ENCODE measurements at places on chromosomes 7 and 10. TPM values are rescaled to one million over a fixed set of nuclear protein-coding genes. Genes with fewer than 3 reads are reported as not detected.

The EMX2 gene
- total RNA-seq = not detected

The GCK gene
- total RNA-seq = 1.7 TPM

The VPS37D gene
- 0.40 TPM for total RNA-seq

The MTERF1 gene
- total RNA-seq = 20.9 TPM

The IFT22 gene
- 5.9 TPM for total RNA-seq

The HKDC1 gene
- total RNA-seq = 0.09 TPM

The VAX1 gene
- not detected for total RNA-seq

The GBX1 gene
- total RNA-seq = not detected

The GFRA1 gene
- not detected for total RNA-seq

The GSTO2 gene
- total RNA-seq = 1.3 TPM

DNA sequence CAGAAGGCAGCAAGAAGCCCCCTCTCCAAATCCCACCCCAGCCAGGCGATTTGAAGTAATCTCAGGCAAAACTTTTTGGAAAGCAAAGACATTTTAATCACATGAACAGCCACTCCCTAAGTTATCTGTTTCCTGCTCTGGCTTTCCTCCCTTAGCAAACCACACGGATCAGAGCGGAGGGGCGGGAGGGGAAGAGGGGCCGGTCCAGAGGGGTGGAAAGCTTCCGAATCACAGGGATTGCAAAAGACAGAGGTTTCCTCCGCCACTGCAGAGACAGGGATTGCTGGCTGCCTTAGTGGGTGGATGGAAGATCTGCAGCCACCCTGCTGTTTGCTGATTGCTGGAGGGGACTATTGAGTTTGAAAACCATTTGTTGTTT is 41.2 kb downstream of the ZCCHC24 start:
- H3K36me3 ChIP-seq = no peaks in the 10 kb centered on the region
- DNase-seq = no peak
- no peaks in the 10 kb centered on the region for H3K4me1 ChIP-seq
- no peak overlapping the region for H3K27ac ChIP-seq

- no peak overlapping the region for H3K4me3 ChIP-seq
- no peak overlapping the region for H3K27ac ChIP-seq
- peaks cover 2% of the 10 kb centered on the region for H3K27me3 ChIP-seq
- DNase-seq = no peak
- no peaks in the 10 kb centered on the region for H3K36me3 ChIP-seq
- peaks cover 9% of the 10 kb centered on the region for H3K4me1 ChIP-seq
Observed at GRCh38 chr10:43846968-43847367, 198.3 kb upstream of the ZNF32 start.

DNA sequence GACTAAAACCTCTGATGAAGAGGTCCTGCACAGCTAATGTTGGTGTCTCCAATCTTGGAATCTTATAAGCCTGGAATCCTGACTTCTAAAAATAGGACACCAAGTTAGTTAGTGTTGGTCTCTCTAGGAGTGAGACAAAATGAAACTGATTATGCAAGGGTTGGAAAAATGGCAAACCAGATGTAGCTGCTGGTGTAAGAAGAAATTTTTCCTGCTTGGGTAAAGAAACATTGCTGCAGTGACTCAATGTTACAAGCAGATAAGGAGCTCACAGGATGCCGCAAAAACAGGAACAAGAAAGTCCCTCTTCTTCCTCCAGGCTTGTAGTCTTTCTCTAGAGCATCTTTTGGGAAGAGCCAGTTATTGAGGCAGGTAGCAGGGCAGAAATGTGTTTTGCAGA is 449.0 kb downstream of the ETV1 start:
- H3K4me3 ChIP-seq = no peak overlapping the region
- no peak for DNase-seq
- H3K4me1 ChIP-seq = no peaks in the 10 kb centered on the region

- DNase-seq = no peak
- peak overlapping the region; percentile 43 for H3K27ac ChIP-seq
- H3K36me3 ChIP-seq = peaks cover 68% of the 10 kb centered on the region
- peaks cover 18% of the 10 kb centered on the region for H3K4me1 ChIP-seq
- H3K4me3 ChIP-seq = peak overlapping the region; percentile 97
Observed at GRCh38 chr7:99497766-99498545, 2.1 kb downstream of the ZNF394 start.

DNA sequence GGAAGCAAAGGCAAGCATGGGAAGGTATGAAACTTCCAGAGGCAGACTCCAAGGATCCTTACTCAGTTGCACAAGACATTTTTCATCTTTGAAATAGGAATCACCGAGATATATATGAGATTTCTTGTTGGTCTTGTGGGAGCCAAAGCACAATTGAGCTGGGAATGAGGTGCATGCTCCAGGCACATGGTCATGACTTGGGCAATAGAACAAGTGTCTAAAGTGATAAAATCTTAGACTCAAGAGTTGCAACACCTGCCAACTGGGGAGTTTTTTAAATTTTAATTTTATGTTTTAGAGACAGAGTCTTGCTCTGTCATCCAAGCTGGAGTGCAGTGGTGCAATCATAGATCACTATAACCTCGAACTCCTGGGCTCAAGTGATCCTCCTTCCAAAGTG is 169.5 kb upstream of the ADCY1 start:
- H3K4me3 ChIP-seq = no peak overlapping the region
- H3K27ac ChIP-seq = no peak overlapping the region
- H3K27me3 ChIP-seq = peaks cover 3% of the 10 kb centered on the region
- no peaks in the 10 kb centered on the region for H3K36me3 ChIP-seq
- H3K4me1 ChIP-seq = peaks cover 3% of the 10 kb centered on the region
- DNase-seq = no peak

- H3K27me3 ChIP-seq = no peaks in the 10 kb centered on the region
- H3K36me3 ChIP-seq = no peaks in the 10 kb centered on the region
- no peak for DNase-seq
- H3K27ac ChIP-seq = no peak overlapping the region
Observed at GRCh38 chr7:28785041-28785995, 172.8 kb downstream of the TRIL start.

DNA sequence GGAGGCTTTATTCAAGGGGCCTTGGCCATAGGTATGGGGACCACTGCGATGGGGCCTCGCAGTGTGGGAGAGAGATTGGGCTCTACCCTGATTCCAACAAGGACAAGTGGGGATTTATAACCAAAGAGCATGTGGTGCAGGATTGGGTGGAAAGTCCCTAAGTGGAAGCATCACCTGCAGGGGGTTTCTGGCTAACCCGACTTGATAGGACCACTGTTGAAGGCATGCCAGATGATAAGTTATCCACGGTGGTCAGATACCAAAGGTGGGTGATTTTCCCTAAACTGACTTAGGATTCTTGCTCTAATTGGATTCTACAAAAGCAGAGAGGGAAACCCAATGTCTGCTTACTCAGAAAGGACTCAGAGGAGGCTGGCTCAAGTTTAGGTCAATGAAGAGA is 429.6 kb upstream of the LRGUK start:
- H3K27me3 ChIP-seq = no peaks in the 10 kb centered on the region
- no peak overlapping the region for H3K4me3 ChIP-seq
- no peak for DNase-seq
- peaks cover 2% of the 10 kb centered on the region for H3K4me1 ChIP-seq

GRCh38 chr7:110051372-110051771 is 1039.6 kb upstream of the LRRN3 start:
- DNase-seq = no peak
- H3K36me3 ChIP-seq = no peaks in the 10 kb centered on the region
- no peak overlapping the region for H3K27ac ChIP-seq
- no peaks in the 10 kb centered on the region for H3K4me1 ChIP-seq

GRCh38 chr7:51303142-51303525 is 13.5 kb downstream of the COBL start:
- no peak for DNase-seq
- H3K36me3 ChIP-seq = no peaks in the 10 kb centered on the region
- H3K27me3 ChIP-seq = no peaks in the 10 kb centered on the region
- no peak overlapping the region for H3K27ac ChIP-seq
- no peaks in the 10 kb centered on the region for H3K4me1 ChIP-seq
- no peak overlapping the region for H3K4me3 ChIP-seq

GRCh38 chr10:56269181-56269580 is 91.9 kb downstream of the ZWINT start:
- no peak overlapping the region for H3K27ac ChIP-seq
- H3K4me1 ChIP-seq = no peaks in the 10 kb centered on the region
- no peaks in the 10 kb centered on the region for H3K36me3 ChIP-seq
- no peak overlapping the region for H3K4me3 ChIP-seq

DNA sequence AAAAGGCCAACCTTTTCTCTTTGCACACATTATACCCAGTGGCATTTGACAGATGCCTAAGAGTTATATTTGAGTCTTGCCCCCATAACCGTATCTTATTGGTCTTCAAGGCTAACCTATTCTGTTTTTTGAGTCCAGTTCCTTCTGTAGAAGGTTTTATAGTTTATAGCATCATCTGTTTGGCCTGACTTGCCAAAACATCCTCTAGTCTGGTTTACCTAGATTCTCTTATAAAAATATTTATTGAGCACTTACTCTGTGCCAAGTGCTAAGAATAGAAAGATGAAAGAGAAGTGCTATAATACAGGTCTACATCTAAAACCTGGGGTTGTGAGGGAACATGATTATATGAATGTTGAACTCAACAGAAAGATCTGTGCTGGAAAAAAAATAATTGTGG is 55.9 kb upstream of the PIP4K2A start:
- no peaks in the 10 kb centered on the region for H3K36me3 ChIP-seq
- no peak overlapping the region for H3K4me3 ChIP-seq
- no peak for DNase-seq
- H3K27ac ChIP-seq = no peak overlapping the region
- no peaks in the 10 kb centered on the region for H3K4me1 ChIP-seq

- peak overlapping the region; percentile 95 for H3K27ac ChIP-seq
- peak; percentile 82 for DNase-seq
- H3K27me3 ChIP-seq = no peaks in the 10 kb centered on the region
- H3K36me3 ChIP-seq = peaks cover 90% of the 10 kb centered on the region
Observed at GRCh38 chr10:6045314-6045848, 16.8 kb downstream of the IL2RA start.

DNA sequence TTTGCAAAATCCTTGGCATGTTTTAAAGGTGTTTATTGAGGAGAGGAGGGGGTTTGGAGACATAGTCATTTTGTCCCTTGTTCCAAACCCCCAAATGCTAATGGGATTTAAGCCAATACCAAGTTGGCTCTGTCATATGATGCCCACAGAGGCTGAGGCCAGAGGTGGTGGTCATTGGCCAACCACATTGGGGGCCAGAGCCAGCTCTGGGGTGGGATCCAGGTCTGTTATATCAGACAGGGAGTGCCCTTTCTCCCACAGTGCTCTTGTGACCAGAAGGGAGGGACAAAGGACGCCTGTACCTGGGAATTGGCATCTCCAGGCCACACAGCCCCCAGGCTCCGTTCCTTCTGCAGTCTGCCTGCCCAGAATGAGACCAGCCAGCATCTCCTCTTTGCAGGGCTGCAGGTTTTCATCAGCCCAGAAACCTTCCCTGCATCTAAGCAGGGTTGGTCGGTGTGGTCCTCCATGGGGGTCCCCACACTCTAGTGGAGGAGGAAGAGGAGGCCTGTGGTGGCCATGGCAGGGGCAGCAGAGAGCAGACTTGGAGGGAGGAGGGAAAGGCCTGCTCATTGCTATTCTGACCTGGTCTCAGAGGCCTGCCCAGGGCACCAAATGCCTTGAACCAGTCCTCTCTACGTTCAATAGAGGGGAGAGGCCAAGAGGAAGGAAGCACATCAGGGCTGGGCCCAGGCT is 17.9 kb downstream of the ADCYAP1R1 start:
- no peak for DNase-seq
- no peaks in the 10 kb centered on the region for H3K4me1 ChIP-seq
- H3K36me3 ChIP-seq = no peaks in the 10 kb centered on the region
- no peak overlapping the region for H3K4me3 ChIP-seq
- H3K27me3 ChIP-seq = no peaks in the 10 kb centered on the region

DNA sequence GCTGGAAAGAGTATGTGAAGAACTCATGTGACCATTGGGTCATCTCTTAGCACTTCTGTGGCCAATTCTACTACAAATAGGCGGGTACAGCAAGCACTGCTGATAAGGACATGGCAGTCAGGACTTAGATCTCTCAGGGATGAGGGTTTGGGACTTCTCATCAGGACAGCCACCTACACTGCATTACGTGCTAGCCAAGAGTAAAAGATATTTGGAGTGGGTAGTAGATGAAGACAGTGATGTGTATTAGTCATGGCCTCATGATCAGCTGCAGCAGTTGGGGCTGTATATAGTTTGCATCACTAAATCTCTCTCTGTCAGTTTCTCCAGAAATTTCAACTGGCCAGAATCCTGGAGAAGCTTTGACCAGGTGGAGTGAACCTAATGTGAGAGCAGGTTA is 9.2 kb downstream of the TAS2R60 start:
- no peaks in the 10 kb centered on the region for H3K4me1 ChIP-seq
- no peak overlapping the region for H3K27ac ChIP-seq
- no peak overlapping the region for H3K4me3 ChIP-seq
- DNase-seq = peak; percentile 44

DNA sequence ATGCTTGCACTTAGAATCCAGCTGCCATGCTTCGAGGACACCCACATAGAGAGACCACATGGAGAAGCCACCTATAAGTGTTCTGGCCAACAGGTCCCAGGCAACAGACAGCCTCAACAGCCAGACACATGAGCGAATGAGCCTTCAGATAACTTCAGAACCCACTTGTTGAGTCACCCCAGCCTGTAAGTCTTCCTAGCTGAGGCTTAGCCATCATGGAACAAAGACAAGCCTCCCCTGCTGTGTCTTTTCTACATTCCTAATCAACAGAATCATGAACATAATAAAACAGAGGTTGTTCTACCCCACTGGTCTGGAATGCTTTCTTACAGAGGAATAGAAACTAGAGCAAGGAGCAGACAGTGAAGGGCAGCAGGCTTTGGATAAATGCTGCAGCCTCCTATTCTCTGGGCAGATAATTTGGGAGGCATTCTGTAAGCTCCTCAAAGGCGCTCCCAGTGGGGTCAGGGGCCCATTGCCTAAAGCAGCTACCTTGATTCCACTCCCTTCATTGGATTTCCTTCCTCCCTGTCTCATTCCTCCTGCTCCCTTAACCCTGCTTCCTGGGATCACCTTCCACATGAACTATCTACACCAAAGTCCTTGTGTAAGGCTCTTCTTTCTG is 4.6 kb downstream of the TLL2 start:
- H3K27ac ChIP-seq = no peak overlapping the region
- DNase-seq = no peak
- no peaks in the 10 kb centered on the region for H3K36me3 ChIP-seq
- H3K27me3 ChIP-seq = peaks cover 46% of the 10 kb centered on the region
- H3K4me1 ChIP-seq = peaks cover 6% of the 10 kb centered on the region
- no peak overlapping the region for H3K4me3 ChIP-seq

DNA sequence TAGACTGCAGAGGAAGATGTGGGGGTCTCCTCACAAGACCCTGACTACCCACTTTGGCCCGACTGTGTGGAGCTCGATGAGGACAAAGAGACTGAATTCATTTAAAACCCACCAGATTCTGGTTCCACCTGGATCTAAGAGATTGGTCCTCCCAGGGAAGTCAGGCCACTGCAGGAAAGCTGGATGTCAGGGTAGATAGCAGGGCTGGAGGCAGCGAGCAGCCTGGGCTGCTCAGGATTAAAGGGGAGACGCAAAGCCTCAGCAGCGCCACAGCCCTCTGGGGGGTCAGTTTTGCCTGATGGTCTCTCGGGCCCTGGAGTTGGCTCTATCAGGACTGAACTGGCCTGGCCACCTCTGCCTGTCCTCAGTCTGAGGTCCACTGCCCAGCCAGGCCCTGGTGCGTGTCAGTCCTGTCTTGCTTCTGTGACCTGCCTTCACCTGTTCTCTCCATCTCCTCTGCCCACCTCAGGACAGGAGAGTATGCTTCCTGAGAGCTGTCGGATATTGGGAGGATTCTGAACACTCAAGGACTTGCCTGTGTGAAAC is 12.2 kb upstream of the KLRG2 start:
- DNase-seq = no peak
- H3K27ac ChIP-seq = no peak overlapping the region
- no peak overlapping the region for H3K4me3 ChIP-seq
- peaks cover 7% of the 10 kb centered on the region for H3K27me3 ChIP-seq

All from activated CD4-positive, alpha-beta T cell treated with anti-CD3 and anti-CD28 coated beads, Interleukin-2, amount 10 ng/mL, durations not matched to agents 24 days and 14 days (primary cell).